Stimulated activated effector memory CD8-positive, alpha-beta T cell treated with anti-CD3 and anti-CD28 coated beads, Interleukin-12 subunit alpha, Interleukin-12 subunit beta, amount 100 ng/mL, for 72 hours (primary cell): ENCODE measurements at places on chromosomes 13 and 19.

DNA sequence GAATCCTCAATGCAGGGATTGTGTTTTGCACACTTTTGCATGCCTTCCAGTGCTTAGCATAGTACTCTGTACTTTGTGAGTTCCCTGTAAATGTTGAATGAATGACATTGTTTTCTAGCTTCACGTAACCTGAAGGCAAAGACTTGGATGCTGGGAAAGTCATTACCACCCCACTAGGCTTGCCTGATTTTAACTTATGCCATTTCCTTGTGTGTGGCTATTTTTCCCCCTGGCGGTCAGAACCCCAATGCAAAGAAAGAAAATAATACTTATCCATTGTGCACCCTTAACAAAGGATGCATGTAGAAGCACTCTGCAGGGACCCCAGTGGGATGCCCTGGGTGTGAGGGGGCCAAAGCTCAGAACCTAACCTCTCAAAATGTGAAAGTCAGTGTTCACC is 1.2 kb upstream of the ENOX1 start:
- DNase-seq: no peak

DNA sequence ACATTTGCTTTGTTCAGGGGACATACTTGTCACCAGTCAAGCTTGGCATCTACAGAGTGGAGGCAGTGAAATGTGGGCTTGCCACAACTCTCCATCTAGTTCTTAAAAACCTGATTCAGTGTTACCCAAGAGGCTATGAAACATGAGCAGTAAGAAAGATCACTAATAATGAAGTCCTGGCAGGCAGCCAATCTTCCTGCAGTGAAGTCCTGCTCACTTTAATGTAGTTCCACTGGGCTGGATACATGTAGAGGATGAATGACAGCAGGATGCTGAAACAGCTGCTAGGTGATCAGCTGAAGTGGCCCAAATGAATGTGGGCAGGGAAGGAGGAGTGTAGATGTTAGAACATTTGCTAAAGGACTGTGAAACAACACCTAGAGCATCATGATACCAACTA is 1213.1 kb downstream of the OLFM4 start:
- DNase-seq: no peak

- no peak for DNase-seq
Observed at GRCh38 chr13:112510002-112510780, 77.8 kb downstream of the TUBGCP3 start.

GRCh38 chr19:10019246-10019645 is 6.0 kb downstream of the RDH8 start:
- no peak for DNase-seq

GRCh38 chr13:73842626-73843025 is 291.6 kb downstream of the KLF12 start:
- no peak for DNase-seq

DNA sequence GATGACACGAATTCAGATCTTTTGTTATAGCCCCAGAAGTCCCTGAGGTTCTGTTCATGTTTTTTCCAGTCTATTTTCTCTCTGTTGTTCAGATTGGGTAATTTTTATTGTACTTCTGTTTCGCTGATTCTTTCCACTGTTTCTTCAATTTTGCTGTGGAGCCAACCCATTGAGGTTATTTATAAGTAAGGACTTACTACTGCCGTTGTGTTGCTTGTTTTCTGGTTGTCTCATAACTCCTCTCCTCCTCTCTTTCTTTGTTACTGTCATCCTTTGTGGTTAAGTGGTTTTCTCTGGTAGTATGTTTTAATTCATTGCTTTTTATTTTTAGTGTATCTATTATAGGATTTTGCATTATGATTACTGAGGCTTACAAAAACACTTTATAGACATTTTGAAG is 48.7 kb upstream of the GAS6 start:
- no peak for DNase-seq

GRCh38 chr19:52331757-52332156 is 4.3 kb upstream of the ZNF610 start:
- DNase-seq: no peak

GRCh38 chr19:32352241-32352630 is 6.8 kb downstream of the ZNF507 start:
- DNase-seq: no peak

GRCh38 chr13:40376867-40377535 is 289.4 kb downstream of the FOXO1 start:
- DNase-seq: peak; percentile 42

DNA sequence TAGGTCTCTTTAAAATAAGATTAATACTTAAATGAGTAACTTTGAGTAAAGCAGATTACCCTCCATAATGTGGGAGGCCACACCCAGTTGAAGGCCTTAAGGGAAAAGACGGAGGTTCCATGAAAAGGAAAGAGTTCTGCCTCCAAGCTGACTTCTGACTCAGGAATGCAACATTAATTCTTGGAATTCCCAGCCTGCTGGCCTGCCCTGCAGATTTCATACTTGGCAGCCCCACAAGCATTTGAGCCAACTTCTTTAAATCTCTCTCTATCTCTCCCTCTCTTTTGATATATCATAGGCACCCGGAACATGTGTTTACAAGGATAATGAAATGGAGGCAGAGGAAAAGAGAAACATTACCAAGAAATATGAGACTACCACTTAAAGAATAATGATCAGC is 902.3 kb upstream of the MIR17HG start:
- DNase-seq: no peak

DNA sequence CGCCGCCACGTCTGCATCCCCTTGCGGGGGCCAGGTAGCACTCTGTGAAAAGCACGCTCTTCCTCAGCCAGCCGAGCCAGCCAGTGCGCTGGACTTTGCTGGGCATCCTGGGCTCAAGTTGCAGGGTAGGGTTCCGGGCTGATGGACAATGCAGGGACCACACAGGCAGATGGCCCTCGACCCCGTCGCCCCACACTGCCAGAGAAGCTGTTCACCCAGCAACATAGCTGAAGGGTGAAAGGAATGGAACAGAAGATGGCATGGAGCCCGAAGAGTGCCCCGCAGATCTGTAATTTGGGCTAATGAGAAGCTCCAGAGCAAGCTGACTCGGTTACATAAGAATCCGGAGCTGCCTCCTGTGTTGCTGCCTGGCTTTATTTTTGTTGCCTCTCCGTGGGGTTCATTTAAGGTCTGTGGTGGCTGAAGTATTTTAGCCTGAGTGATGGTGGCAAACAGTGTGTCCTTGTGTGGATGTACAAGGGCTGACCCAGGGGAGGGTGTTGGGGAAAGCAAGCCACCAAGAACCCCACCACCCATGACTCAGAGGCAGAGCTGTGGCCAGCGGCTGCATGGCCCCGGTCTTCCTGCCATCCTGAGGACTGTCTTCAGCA is 105.8 kb downstream of the SOX1 start:
- DNase-seq: no peak

DNA sequence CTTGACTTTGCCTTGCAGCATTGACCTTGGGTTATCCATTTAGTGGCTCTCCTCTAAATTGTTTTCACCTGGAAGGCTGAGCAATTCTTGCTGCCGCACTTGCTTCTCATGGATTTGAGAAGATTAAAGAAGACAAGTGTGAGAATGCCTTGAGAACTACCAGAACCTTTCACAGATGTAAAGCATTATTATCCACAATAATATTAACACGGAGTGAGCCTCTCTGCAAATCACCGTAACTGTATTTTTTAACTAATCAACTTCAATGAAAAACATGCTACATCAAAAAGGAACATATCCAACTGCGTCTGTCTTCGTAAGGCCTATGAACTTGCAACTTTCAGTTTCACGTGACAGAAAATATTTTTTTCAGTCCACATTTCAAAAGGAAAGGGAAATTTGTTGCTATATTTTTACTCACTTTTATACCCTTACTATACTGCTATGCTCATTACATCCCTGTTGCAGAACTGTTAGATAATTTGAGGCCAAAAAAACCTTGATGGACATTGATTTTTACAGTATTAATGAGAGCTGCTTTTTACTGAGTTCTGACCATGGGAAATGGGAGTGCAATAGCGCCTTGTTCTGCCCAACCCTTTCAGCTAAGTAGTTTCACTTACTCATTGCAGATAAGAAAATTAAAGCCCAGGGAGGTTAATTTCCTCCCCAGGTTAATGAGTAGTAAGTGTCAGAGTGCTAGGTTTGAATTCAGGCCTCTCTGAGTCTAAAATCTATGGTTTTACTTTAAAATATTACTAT is 93.8 kb upstream of the RAP2A start:
- no peak for DNase-seq

- no peak for DNase-seq
Observed at GRCh38 chr19:41001243-41001971, 10.3 kb downstream of the CYP2B6 start.

DNA sequence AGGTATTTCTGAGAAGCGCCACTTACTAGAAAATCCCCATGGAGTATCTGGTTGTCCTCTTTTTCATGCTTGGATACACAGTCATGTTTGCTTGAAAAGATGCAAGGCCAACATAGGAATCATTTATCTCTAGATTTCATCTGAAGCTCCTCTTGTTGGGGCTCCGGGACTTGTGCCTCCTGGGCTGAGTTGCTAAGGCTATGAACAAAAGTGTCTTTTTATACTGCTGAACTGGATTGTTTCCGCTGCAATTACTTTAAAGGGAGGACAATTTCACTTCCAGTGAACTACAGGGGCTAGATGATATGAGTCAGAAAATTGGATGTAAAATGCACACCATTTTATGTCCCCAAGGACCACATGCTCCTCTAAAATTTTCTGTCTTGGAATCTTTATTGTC is 114.1 kb downstream of the TNFSF13B start:
- no peak for DNase-seq

GRCh38 chr19:47489072-47489914 is 5.3 kb upstream of the KPTN start:
- DNase-seq: no peak

- no peak for DNase-seq
Observed at GRCh38 chr13:50460358-50460757, 383.1 kb downstream of the DLEU7 start.

- DNase-seq: no peak
Observed at GRCh38 chr19:55373993-55374757, 2.5 kb upstream of the TMEM190 start.

GRCh38 chr19:38073841-38074685 is 150.0 kb downstream of the DPF1 start:
- no peak for DNase-seq

- DNase-seq: no peak
Observed at GRCh38 chr19:8700956-8701355, 2.4 kb upstream of the ACTL9 start.

- no peak for DNase-seq
Observed at GRCh38 chr19:3054265-3054971, 7.9 kb downstream of the TLE5 start.

DNA sequence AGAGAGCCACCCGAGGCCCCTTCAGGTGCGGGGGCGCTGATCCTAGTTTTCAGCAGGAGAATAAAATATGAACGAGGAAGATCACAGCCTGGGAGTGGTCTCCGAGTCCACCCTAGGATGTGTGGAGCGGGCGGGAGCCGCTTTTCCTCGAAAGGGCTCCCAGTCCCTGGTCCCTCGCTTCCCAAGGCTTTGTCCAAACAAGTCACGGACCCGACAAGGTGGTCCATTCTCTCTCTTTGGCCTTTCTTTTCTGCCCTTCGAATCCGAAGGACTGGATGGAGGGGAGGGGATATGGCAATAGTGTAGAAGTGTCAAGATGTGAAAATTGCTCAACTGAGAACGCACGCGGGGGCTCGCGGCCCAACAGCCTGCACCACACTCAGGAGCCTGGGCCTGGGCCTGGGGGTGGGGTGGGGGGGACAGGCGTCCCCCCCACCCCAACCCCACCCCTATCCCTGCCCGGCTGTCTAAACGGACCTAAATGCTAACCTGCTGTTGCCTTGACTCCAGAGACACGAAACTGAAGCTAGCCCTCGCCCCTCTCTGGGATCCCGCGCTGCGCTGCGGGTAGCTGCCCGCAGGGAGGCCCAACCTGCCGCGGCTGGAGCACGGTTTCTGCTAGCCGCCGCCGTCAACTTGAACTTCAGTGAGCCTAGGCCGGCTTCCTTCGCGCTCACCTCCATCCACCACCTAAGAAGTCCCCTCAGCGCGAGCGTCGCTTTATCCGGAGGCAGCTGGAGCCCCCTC is 7.1 kb downstream of the ZIC2 start:
- no peak for DNase-seq

- no peak for DNase-seq
Observed at GRCh38 chr19:39971380-39972035, 543 bp downstream of the PSMC4 start.

DNA sequence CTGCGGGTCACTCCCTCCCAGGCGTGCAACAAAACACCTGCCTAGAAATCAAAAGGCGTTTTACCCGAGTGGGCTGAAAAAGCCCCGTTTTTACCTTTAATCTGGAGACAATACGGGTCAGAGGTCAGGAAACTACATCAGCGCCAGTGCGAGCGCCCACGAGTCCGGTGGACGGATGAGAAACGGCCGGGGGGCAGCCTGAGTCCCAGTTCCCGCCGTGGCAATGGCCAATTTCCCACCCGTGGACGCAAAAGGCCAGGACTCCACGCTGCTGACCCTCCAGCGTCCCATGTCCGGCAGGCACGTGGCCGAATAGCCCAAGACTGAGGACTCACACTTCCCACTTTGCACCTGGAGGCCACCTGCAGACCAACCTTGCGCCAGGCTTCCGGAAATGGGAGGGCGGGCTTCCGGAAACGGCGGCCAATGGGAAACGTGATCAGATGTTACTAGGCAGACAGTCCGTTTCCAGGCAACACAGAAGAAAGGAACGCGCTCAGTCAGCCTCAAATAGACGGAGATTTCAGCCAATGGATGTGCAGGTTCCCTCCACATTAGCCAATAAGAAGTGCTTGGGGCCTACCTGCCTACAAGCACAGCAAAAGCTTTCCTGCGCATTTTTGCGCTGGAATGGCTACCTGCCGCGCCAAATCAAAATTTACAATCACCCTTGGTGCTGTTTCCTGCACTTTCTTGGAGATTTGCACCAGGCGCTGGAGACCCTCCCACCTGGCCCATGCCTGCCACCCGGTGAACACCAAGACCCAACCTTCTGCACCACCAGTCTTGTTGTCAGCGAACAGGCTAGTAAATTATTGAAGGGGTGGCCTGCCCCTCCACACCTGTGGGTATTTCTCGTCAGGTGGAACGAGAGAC is 47.4 kb downstream of the ZFP14 start:
- peak; percentile 46 for DNase-seq

DNA sequence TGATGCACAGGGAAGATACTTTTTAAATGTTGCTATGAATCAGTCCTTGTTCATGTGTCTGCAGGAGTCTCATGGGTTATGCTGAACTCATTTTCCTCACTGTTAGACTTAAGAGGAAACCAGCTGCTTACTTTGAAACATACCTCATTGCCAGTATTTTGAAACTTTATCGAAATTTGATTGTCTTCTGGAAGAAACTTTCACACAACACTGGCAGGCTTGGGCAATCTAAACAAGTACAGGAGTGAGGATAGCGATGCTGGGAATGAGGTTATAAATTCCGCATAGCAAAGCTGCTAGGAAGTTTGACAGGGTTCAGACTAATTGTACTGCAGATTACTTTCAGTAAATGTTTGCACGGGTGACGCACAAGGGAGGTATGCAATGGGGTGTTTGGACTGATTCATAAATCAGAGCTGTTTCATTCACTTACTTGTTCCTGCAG is 245.7 kb downstream of the DNAJC15 start:
- no peak for DNase-seq

- DNase-seq: no peak
Observed at GRCh38 chr19:44959691-44960090, 4.5 kb downstream of the CLPTM1 start.

- no peak for DNase-seq
Observed at GRCh38 chr19:56217039-56217949, 15.2 kb downstream of the ZSCAN5C start.

- DNase-seq: no peak
Observed at GRCh38 chr19:10639836-10640235, 14.3 kb upstream of the ILF3 start.

- no peak for DNase-seq
Observed at GRCh38 chr13:27979001-27979643, 9.4 kb downstream of the URAD start.
